ENCODE measurements at places on chromosomes 5 and 9.

DNA sequence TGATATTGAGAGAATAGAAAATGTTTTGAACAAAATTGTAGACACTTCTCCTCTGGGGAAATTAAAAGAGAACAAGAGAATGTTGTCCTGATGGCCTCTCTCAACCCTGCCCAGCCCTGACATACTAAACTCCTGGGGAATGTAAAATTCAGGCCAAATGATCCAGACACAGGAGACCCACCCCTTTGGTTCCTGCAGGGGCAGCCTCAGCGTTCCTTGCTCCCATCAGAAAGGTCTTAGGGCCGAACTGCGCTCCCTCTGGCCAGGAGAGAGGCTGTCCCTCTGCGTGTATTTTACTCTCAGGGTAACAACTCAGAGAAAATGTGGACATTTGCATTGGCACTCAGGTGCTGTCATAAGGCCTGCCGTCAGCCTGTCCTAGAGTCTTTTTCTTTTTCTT, 616.3 kb upstream of the KLF4 start:
- no peak for DNase-seq

DNA sequence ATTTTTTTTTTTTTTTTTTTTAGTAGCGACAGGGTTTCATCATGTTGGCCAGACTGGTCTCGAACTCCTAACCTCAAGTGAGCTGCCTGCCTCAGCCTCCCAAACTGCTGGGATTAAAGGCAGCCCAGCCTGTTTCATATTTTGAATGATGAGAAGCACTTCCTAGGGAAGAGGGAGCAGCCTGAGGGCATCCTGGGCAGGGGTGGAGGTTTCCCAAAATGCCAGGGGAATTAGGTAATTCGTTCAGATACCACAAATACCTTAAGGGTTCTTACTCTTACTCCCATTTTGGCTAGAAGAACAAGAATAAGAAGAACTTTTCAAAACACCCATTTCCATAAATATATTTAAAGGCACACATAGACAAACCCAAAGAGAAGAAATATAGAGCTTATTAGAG, 29.5 kb upstream of the RAPGEF1 start:
- no peak for DNase-seq

DNA sequence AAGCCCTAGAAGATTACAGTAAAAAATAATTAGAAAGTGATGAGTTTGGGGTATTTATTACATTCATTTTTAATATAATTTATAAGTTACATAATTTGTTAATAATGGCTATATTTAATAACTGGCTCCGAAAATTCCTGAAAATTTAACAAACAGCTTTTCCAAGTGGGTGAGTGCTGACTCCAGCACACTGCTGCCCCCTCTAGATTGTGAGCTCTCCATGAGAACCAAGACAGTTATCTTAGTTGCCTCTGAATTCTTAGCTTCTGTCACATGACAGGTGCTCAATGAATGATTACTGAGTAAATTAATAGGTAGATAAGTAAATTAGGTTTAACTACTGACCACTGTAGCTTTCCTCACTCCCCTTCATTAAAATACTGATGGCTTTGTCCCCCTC, 7.8 kb downstream of the KLHL3 start:
- DNase-seq, result no peak

- DNase-seq, result no peak
Observed at GRCh38 chr5:178279026-178279722, 46.6 kb upstream of the PHYKPL start.

DNA sequence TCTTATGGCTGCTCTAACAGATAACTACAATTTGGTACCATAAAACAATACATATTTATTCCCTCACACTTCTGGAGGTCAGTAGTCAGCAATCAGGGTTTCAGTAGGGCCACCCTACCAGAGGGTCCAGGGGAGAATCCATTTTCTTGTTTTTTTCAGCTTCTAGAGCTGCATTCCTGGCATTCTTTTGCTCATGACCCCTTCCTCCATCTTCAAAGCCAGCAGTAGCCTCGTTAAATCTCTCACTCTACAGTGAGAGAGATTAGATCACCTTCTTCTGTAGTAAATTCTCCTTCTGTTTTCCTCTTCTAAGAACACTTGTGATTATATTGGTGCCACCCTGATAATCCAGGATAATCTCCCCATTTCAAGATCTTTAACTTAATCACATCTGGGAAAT, 187.4 kb downstream of the RFK start:
- DNase-seq, result no peak

- DNase-seq, result no peak
Observed at GRCh38 chr5:151153766-151154272, 3.8 kb downstream of the ANXA6 start.

DNA sequence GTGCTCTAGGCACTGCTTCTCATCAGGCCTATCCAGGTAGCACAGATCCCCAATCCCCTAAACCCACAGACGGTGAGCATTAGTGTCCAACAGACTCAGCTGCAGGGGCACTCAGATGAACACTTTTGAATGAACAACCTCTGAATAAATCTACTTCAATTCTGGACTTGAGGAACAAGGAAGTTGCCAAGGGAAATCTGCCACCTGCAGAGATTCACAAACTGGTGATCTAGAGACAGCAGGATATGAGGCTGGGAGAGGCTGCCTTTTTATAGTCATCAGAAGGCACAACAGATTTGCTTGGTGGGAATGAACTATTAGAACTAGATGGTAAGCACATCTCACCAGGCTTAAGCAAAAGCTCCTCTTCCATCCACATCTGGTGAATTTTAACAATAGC, 7.0 kb upstream of the HK3 start:
- no peak for DNase-seq

GRCh38 chr5:98483301-98483685, 290.2 kb upstream of the RGMB start:
- no peak for DNase-seq

DNA sequence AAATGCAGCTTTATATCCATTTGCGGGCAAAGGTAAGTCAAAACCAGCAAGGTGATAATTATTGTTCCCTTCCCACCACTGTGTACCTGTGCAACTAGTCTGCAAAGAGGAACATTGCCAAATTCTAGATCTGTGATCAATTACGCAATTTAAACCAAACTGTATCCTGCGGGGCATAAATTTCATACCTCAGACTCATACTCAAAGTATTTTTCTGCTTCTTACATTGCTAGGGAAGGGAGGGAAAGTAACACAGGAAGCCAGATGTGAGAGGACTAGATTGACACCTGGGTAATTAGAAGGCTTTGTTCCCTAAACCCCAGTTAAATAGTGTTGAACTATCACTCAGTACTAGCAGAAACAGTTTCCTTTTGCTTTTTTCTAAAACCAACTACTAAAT, 240.2 kb upstream of the ZNF608 start:
- DNase-seq, result no peak

DNA sequence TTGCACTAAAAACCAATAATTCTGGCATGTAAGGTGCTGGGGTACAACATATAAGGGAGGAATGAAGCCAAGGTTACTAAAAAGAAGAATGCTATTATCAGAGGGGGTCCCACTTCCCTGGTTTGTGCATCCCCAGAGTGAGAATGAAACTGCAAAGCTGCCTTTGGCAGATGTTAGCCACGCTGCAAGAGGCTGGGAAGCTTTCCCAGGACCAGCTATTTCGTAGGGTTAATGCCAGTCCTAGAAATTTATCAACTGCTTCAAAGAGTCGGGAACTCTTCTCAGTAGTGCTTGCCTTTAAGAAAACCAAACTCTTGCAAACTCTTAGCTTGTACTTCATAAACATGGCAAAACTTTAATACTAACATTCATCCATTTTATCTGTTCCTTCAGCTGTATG, 87.5 kb upstream of the NR5A1 start:
- DNase-seq, result no peak

DNA sequence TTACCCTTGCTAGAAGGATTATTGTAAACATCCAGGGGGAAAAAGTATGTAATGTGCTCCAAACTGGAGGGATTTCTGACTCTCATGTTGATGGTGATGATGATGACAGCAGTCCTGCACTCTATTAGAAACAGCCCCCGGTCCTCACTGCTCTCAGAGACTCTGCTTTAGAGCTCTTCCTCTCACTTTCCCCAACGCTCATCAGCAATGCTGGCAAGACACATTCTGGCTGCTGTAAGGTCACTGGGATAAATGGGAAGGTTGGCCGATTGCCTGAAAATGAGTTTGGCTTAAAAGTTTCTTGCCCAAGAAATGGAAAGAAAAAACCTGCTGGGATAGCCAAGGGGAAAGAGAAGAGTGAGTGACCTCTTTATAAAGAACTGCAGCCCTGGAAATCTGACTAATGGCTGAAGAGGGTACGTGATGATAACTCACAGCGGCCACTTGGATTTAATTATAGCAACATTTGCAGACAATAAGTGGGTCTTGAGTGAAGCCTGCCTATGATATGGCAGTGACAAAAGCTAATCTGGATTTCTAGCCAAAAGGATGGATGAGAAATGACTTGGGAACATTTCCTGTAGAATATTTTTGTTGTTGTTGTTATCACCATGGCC, 235.8 kb downstream of the TMEM38B start:
- no peak for DNase-seq

DNA sequence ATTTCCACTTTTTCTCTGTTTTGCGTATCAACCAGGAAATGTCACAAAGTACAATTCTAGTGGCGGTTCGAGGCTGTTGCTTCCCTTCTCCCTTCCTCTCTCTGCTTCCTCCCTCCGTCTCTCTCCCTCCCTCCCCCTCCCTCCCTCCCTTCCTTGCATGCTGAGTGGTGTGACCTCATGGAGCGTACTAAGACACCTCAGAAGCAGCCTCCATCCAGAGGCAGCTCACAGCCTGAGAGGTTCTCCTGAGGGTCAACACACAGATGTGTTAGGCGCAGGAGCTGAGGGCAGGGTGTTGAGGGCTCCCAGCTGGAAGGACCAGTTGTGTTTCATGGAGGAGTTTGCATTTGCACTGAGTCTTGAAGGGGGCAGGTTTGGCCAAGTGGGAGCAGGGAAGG, 57.7 kb downstream of the COL5A1 start:
- DNase-seq, result no peak

GRCh38 chr5:93583768-93584595, 960 bp downstream of the NR2F1 start:
- DNase-seq, result no peak

DNA sequence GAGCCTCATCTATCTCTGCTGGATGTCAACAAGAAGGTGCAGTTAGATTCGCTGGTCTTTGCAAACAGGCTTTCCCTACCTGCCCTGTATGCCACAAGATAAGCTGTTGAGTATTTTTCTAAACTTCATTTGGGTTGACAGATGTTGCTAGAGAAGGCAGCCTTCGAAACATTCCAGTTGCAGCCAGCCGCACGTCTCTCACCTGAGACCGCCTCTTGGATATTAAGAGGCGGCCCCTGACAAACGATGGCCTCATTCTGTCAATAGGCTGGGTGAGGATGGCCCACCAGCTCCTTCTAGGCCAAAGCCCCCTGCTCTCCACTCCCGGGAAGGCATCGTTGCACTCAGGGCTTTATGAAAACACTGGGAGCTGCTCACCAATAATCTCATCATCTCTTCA, 181.6 kb downstream of the DAB2IP start:
- no peak for DNase-seq

GRCh38 chr9:96567203-96567700, 52.4 kb downstream of the CDC14B start:
- no peak for DNase-seq

DNA sequence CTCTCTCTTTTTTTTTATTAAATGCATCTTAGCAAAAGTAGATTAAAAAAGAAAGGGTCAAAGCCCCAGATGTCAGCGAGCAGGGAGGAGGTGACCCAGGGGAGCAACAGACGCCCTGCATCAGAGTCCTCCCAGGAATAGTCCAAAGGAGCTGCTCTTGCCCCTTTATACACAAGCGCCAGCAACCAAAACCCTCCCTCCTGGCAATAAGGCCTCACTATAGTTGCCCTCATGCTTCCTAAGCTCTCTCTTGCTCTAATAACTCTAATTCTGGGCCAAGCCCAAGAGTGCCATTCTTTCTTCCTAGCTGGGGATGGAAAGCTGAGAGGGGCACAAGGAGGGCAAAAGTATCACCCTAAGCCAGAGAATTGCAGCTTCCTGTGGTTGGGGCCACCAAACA, 26.3 kb downstream of the PCDHGC5 start:
- DNase-seq, result no peak

DNA sequence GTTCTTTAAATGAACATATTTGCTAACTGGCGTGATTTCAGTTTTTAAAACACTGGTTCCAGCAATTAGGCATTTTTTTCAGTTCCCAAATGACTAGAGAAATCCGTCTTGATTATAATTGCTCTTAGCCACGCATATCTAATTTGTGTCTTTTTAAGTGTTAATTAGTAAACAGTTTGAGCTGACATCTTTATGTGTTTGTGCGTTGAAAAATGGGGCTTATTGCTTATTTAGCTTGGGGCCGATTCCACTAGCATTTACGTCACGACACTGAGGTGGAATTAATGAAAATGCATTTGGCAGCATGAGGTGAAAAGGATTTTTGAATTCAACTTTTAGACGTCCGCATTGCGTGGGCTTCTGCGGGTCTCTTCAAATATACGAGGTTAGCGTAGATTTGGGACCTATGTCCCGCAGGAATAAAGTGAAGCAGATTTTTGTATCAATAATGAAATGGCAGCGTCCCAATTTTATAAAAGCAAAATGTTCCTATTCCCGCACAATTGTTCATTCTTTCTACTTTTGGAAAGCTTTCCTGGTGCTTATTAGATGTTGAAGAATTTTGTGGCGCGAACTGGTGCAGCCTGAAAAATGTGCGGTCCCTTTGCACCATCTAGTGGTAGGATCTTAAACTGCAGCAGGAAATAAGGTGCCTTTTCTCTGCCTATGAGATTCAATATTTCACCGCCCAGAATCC, 122.7 kb upstream of the LMX1B start:
- peak; percentile 8 for DNase-seq

- no peak for DNase-seq
Observed at GRCh38 chr5:37569466-37569865, 190.3 kb downstream of the WDR70 start.

- no peak for DNase-seq
Observed at GRCh38 chr5:149333711-149334443, 11.4 kb upstream of the GRPEL2 start.

- DNase-seq, result no peak
Observed at GRCh38 chr9:81600631-81601030, 88.7 kb downstream of the TLE1 start.

DNA sequence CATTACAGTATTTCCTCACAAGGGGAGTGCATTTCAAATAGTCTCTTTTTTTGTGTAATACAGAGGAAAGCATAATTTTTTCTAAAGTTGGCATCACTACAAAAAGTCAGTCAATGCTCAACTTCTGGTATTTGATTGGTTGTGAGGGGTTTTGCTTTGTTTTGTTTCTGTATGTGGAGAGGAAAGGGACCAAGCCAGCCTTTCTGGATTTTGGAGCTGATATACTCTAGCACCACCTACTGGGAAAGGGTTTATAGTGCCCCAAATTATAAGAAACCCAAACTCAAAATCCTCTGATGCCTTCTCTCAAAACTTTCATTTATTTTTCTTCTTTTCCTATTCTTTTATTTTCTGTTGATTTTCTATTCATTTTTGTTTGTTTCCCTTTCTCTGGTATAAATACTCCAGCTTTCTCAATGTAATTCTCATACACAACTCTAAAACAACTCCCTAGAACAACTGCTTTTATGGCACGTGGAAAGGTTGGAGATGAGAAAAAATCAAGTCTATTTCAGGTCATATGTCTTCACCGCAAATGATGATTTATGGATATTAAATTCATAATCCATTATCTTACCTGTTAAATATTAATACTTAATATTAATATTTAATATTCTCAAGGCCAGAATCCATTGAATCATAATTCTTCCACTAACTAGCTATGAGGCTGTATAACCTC, 69.5 kb upstream of the ANXA1 start:
- DNase-seq, result no peak
